ENCODE measurements at places on chromosomes 5 and 9. TPM values are rescaled to one million over a fixed set of nuclear protein-coding genes. Genes with fewer than 3 reads are reported as not detected.

The PCDHA8 gene
- not detected for total RNA-seq

- no peak overlapping the region for H3K27ac ChIP-seq
- no peaks in the 10 kb centered on the region for H3K27me3 ChIP-seq
- no peak overlapping the region for H3K4me3 ChIP-seq
- H3K4me1 ChIP-seq, result no peaks in the 10 kb centered on the region
These were observed 46.3 kb upstream of the JMY start for GRCh38 chr5:79189439-79190234.

DNA sequence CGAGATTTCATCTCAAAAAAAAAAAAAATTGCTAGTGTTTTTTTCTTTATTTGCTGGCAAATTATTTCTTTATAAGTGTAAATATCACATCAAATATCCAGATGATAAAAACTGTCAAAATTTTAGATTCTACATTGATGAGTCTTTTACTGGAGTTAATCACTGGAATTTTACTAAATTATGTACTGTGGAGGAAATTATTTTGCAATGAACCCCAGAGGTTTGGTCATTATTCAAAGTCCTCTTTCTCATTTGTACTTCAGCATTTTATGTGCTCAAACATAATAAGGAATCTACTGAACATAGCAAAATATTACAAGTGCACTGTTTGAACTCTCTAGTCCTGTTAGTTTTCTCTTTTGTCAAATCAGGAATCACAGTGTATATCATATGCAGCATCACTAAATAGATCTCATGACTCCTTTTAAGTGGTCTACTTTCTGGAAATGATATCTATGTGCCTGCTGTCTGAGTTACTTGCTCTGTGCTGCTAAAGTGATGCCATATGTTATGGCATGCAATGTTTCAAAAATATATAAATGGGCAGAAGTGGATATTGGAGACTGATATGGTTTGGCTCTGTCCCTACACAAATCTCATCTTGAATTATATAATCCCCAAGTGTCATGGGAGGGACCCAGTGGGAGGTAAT, 18.0 kb downstream of the OTULINL start:
- H3K36me3 ChIP-seq, result no peaks in the 10 kb centered on the region
- H3K4me3 ChIP-seq, result no peak overlapping the region
- H3K27me3 ChIP-seq, result no peaks in the 10 kb centered on the region
- H3K27ac ChIP-seq, result no peak overlapping the region
- no peak for DNase-seq

The PAXX gene
- 47.8 TPM for total RNA-seq

DNA sequence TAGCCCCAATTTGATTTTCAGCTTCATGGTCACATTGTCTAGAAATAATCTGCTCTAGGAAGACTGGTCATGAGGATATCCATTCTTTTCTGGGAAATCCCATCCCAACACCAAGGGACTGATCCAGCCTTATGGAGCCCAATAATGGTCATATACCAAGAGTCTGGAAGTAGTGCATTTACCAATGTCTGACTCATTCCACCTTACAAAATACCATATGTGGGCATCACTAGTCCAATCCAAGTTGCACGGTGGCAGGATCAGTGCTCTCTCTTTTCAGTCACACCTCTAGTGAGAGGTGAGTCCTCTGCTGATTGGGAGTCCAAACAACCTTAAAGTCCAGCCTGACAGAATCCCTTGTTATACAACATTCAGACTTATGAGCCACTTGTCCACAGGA, 73.7 kb downstream of the FEM1C start:
- no peak for DNase-seq
- no peak overlapping the region for H3K27ac ChIP-seq
- no peaks in the 10 kb centered on the region for H3K27me3 ChIP-seq
- no peaks in the 10 kb centered on the region for H3K36me3 ChIP-seq
- H3K4me1 ChIP-seq, result no peaks in the 10 kb centered on the region

DNA sequence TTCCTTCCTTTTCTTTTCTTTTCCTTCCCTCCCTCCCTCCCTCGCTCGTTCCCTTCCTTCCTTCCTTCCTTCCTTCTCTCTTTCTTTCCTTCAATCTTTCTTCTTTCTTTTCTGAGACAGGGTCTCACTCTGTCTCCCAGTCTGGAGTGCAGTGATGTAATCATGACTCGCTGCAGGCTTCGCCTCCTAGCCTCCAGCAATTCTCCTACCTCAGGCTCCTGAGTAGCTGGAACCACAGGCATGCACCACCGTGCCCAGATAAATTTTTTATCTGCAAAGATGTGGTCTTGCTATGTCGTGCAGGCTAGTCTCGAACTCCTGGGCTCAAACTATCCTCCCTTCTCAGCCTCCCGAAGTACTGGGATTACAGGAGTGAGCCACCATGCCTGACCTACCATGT, 81.4 kb downstream of the SPATA31C2 start:
- H3K4me3 ChIP-seq, result no peak overlapping the region
- H3K4me1 ChIP-seq, result no peaks in the 10 kb centered on the region
- no peak overlapping the region for H3K27ac ChIP-seq
- H3K36me3 ChIP-seq, result no peaks in the 10 kb centered on the region
- no peak for DNase-seq

All from activated B cell treated with CpG ODN at 0.5 μM for 24 hours (primary cell).